HuH-7 (cell line): ENCODE measurements at places on chromosomes 7 and 10.

GRCh38 chr10:34780818-34781380 lies 34.2 kb downstream of the PARD3 start:
- DNase-seq = no peak

DNA sequence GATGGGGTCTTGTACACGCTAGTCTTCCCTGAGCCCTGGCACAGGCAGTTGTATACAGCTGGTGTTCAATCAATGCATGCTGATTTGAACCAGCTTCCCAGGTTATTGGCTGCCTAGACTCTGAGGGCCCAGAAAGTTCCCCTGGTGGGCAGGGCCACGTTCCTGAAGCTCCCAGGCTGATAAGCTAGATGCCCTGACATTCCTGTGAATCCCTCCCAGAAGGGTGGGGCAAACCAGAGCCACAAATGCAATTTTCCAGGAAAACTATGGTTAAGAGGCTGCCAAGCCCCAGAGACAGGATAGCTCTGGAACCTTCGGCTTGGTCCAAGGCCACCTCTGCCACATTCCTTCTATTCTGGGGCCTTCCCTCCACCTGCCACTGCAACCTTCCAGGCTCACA lies 78.2 kb downstream of the FAM53B start:
- peak; percentile 46 for DNase-seq

GRCh38 chr10:109047856-109048255 lies 875.5 kb downstream of the XPNPEP1 start:
- no peak for DNase-seq

DNA sequence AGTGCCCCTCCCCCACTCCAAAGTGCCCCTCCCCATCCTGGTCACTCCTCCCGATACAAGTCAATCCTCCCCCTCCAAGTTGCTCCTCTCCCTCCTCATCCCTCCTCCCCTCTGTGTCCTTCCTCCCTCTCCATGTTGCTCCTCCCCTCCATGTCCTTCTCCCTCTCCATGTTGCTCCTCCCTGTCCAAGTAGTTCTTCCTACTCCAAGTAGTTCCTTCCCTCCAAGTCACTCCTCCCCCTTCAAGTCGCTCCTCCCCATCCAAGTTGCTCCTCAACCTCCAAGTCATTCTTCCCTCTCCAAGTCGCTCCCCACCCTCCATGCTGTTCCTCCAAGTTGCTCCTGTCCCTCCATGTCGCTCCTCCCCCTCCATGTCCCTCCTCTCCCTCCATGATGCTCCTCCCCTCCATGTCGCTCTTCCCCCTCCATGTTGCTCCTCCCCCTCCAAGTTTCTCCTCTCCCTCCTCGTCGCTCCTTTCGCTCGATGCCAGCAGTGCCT lies 8.6 kb upstream of the WBP1L start:
- DNase-seq = no peak

- no peak for DNase-seq
Observed at GRCh38 chr10:72328829-72329204, 25.9 kb downstream of the DNAJB12 start.

DNA sequence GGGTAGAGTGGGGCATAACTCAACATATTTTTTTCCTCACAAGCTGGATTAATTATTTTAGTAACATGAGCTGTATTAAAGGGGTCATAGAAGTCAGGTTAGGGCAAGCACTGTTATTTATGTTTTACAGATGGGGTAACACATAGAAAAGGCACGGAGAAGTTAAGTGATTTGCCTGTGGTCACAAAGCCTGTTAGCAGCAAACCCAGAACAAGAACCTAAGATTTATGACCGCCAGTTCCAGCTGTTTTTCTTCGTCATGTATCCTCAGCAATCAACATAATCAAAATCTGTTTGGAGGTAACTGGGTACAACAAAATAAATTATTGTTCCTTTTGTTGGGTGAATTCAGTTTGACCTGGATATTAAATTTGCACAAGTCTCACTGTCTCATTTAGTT lies 57.2 kb upstream of the BET1 start:
- DNase-seq = no peak

DNA sequence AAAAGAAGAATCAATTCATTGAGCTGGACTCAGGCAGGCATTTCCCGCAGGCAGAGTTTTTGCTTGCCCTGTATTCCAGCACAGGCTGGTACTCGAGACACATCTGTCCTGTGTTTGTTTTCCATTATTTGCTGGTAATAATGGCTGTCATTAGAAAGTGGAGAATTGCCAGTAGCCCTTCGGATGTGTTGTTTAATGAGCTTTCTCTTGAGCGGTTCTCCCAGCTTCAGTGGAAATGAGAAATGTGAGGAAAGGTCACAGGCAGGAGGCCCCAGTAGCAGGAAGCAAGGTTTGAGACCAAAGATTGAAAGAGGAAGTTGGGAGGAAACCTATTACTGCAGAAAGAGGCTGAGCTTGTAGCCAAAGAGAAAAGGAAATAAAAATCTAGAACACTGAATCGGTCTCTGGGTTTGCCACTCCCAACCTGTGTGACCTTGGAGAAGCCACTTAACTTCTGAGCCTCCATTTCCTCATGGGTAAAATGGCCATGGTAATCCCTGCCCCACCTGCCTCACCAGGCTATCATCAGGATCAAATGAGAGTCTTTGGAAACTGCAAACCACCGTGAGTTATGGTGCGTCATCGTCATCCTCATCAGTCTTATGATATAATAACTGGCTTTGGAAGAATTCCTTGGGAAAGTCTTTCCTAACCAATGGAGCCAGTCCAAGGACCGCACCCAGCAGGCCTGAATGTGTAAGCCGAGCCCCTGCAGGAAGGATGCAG lies 67.7 kb downstream of the TACR2 start:
- DNase-seq = no peak

DNA sequence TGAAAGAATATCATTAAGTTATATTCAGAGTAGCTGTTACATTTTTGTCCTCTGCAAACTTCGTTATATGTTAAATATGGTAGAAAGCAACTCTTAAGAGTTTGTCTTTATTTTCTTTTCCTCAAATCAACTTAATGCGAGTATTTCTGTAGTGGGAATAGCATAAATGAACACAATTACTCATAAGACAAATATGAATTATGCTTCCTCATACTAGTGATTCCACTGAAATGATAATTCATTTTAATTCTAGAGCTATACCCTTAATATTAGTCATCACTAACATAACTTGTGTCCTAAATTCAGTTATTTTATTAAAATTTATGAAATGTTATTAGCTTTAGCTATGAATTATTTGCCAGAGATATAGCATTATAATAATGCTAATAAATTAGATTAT lies 820.6 kb upstream of the KCND2 start:
- no peak for DNase-seq

GRCh38 chr7:144006029-144006691 lies 6.0 kb downstream of the OR6B1 start:
- DNase-seq = peak; percentile 40

DNA sequence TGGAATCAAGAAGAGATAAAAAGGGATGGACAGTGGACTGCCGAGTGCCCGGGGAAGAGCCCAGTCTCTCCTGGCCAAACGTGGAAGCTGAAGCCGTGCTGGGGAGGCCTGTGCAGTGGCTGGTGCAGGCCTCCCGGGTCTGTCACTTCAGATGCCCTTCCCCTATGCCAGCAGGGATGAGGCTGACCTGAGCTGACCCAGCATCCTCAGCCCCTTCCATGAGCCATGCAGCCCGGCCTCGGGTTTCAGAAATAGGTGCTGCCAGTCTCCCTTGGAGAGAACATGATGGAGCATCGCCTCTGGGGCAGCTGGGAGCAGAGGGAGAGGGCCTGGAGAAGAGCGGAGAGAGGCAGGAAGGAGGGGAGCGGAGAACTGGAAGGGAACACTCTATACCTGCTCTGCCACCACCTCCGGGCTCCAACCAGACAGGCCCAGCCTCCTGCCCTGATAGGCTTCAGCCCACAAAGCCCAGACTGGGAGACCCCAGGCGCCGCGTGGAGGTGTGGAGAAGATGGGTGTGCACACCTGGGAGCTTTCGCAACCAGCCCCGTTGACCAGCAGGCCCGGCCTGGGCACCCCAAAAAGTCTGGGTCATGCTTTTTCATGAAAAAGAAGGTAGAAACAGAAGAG lies 68.6 kb upstream of the PPP2R2D start:
- no peak for DNase-seq

- DNase-seq = no peak
Observed at GRCh38 chr7:46007990-46008643, 87.0 kb upstream of the IGFBP3 start.

GRCh38 chr7:133230591-133231194 lies 22.2 kb upstream of the EXOC4 start:
- DNase-seq = peak; percentile 29

DNA sequence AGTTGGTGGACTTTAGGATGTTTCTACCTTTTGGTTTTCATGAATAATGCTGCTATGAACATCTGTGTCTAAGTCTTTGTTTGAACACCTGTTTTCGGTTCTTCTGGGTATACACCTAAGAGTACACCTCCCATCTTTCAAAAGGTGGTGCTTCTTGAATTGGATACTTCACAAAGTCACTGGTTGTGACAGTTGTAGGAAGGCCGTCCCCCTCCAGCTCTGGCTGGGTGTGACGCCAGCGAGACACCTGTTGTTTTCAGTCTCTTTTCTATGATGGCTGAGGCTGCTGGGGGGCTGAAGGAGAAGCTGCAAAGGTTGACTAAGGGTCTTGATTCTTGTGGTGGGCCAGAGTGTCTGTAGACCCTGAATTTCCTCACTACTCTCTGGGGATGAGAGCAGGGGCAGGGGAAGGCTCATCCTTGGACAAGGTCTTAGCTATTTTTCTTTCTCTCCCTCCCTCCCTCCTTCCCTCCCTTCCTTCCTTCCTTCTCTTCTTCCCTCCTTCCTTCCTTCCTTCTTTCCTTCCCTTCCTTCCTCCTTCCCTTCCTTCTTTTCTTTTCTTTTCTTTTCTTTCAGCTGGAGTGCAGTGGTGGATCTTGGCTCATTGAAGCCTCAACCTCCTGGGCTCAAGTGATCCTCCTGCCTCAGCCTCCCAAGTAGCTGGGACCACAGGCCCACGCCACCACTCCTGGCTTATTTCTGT lies 5.6 kb downstream of the NEURL1 start:
- DNase-seq = no peak

GRCh38 chr7:128727239-128727638 lies 11.9 kb upstream of the CALU start:
- DNase-seq = no peak

- DNase-seq = no peak
Observed at GRCh38 chr7:151431768-151432311, 8.1 kb downstream of the CRYGN start.

GRCh38 chr10:102467971-102468438 lies 16.7 kb upstream of the C10orf95 start:
- DNase-seq = no peak
